ENCODE measurements at places on chromosomes 5 and 9. TPM values are rescaled to one million over a fixed set of nuclear protein-coding genes. Genes with fewer than 3 reads are reported as not detected.

- H3K27me3 ChIP-seq = no peaks in the 10 kb centered on the region
- no peaks in the 10 kb centered on the region for H3K36me3 ChIP-seq
- DNase-seq = no peak
- no peak overlapping the region for H3K4me3 ChIP-seq
- no peak overlapping the region for H3K27ac ChIP-seq
- H3K4me1 ChIP-seq = no peaks in the 10 kb centered on the region
Observed at GRCh38 chr9:78971540-78971939, 600.2 kb upstream of the TLE4 start.

- no peaks in the 10 kb centered on the region for H3K4me1 ChIP-seq
- H3K36me3 ChIP-seq = no peaks in the 10 kb centered on the region
- no peak overlapping the region for H3K4me3 ChIP-seq
Observed at GRCh38 chr5:155546075-155546474, 532.5 kb downstream of the KIF4B start.

- no peak overlapping the region for H3K27ac ChIP-seq
- H3K27me3 ChIP-seq = no peaks in the 10 kb centered on the region
- H3K4me1 ChIP-seq = peaks cover 6% of the 10 kb centered on the region
- H3K36me3 ChIP-seq = no peaks in the 10 kb centered on the region
- H3K4me3 ChIP-seq = no peak overlapping the region
Observed at GRCh38 chr5:39341896-39342295, 22.4 kb downstream of the C9 start.

GRCh38 chr5:87340716-87341115 is 72.0 kb downstream of the CCNH start:
- peaks cover 18% of the 10 kb centered on the region for H3K4me1 ChIP-seq
- DNase-seq = no peak
- peak overlapping the region; percentile 76 for H3K27ac ChIP-seq
- H3K27me3 ChIP-seq = no peaks in the 10 kb centered on the region
- peaks cover 31% of the 10 kb centered on the region for H3K36me3 ChIP-seq
- H3K4me3 ChIP-seq = no peak overlapping the region

DNA sequence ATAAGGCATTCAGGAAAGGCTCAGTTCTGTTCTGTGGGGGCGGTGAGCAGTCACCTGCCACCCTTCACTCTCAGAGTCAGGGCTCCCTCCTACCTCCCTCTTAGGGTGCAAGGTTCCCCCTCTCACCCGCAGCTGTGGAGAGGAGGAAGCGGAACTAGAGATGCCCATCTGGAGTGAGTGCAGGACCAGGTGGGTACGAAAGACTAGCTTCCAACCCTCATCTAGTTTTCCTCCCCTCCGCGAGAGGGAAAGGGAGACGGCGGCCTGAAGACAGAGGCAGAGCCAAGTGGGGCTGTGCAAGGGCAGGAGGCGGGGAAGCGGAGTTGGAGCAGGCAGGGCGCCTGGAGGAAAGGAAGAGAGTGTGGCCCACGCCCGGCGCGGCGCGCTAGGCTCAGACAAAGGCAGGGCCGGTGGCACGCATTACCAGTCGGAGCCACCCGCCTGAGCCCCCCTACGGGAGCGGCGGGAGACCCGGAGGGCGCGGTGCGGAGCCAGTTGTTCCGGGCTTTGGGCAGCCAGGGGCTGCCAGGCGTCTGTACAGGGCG is 7.3 kb downstream of the PRR7 start:
- peaks cover 4% of the 10 kb centered on the region for H3K27me3 ChIP-seq
- no peaks in the 10 kb centered on the region for H3K4me1 ChIP-seq
- peaks cover 3% of the 10 kb centered on the region for H3K36me3 ChIP-seq
- H3K4me3 ChIP-seq = peak overlapping the region; percentile 39

GRCh38 chr5:54197018-54197417 is 113.4 kb downstream of the ARL15 start:
- no peaks in the 10 kb centered on the region for H3K36me3 ChIP-seq
- H3K4me3 ChIP-seq = no peak overlapping the region
- no peak for DNase-seq
- H3K27ac ChIP-seq = no peak overlapping the region
- no peaks in the 10 kb centered on the region for H3K4me1 ChIP-seq

DNA sequence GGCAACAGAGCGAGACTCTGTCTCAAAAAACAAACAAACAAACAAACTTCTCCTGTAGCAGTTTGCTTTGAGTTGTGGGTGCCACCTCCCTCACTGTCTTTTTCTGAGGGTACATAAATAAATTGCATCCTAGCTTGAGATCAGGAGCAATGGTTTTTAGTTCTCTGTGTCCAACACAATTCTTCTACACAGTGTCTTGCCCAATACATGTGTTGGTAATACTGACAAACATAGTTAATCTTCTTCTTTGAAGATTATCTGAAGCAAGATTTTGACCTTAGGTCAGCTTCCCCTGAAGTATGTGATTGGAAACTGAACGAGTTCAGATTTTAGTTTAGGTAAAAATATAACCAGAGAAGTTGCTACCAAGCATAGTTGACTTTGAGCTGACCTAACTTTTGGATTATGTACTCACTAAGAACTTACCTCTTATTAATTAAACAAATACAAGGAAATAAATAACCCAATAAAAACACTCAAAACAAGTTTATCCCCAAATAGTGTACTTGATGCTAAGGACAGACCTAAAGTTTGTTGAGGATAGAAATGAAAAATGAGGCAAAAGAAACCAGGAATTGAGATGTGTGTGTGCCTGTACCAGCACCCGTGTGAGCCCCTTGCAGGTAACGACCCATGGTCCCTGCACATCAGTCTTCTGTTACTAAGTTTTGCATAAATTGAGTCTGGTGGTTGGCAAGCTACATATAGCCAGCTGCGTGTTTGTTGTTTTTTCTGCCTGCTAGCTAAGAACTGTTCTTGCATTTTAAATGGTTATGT is 16.2 kb downstream of the TJP2 start:
- no peak for DNase-seq
- H3K27ac ChIP-seq = no peak overlapping the region
- no peak overlapping the region for H3K4me3 ChIP-seq
- no peaks in the 10 kb centered on the region for H3K36me3 ChIP-seq
- H3K27me3 ChIP-seq = no peaks in the 10 kb centered on the region

GRCh38 chr5:139952574-139952973 is 90.5 kb downstream of the NRG2 start:
- H3K36me3 ChIP-seq = no peaks in the 10 kb centered on the region
- DNase-seq = no peak

DNA sequence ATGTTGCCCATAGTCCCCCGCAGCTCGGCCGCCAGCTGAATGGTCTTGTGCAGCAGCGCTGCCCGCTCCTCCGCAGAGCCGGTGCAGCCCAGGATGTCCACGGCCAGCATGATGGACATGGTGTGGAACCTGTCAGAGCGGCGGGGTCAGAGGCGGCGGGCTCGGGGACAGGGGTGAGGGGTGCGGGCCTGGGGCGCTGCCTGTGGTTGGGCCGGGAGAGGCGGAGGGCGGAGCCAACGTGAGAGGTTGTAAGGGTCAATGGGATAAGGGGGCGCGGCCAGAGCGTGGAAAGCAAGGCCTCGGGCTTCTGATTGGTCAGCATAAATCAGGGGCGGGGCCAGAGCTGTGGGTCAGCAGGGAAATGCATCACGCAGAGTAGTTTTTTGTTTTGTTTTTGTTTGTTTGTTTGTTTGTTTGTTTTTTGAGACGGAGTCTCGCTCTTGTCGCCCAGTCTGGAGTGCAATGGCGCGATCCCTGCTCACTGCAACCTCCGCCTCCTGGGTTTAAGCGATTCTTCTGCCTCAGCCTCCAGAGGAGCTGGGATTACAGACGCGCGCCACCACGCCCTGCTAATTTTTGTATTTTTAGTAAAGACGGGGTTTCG is 6.8 kb upstream of the TOR2A start:
- no peak overlapping the region for H3K4me3 ChIP-seq
- H3K27me3 ChIP-seq = no peaks in the 10 kb centered on the region

GRCh38 chr5:170393235-170393634 is 4.1 kb upstream of the KCNMB1 start:
- H3K36me3 ChIP-seq = no peaks in the 10 kb centered on the region
- no peak for DNase-seq
- H3K27me3 ChIP-seq = no peaks in the 10 kb centered on the region

DNA sequence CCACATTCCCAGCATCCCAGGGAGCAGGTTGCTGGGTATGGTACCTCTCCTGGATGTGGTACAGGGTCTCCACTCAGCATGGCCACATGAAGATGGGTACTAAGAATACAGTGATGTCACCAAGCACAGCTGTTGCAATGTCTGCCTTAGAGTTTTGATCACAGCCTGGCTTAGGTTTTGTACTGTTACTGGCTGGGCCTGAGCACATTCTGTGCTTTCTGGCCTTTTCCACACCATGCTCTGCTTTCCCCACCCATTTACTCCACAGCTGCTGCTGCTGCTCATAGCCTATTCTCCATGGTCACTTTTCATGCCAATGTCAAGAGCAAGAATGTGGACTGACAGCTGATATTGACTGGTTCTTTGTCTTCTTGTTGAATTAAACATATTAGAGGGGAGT is 481.9 kb downstream of the ARHGEF28 start:
- no peak overlapping the region for H3K4me3 ChIP-seq
- DNase-seq = no peak
- no peaks in the 10 kb centered on the region for H3K4me1 ChIP-seq
- H3K36me3 ChIP-seq = no peaks in the 10 kb centered on the region

- no peaks in the 10 kb centered on the region for H3K36me3 ChIP-seq
- H3K4me3 ChIP-seq = no peak overlapping the region
- H3K27me3 ChIP-seq = no peaks in the 10 kb centered on the region
- H3K4me1 ChIP-seq = no peaks in the 10 kb centered on the region
- no peak for DNase-seq
- H3K27ac ChIP-seq = no peak overlapping the region
Observed at GRCh38 chr5:151005950-151006576, 14.3 kb upstream of the GPX3 start.

DNA sequence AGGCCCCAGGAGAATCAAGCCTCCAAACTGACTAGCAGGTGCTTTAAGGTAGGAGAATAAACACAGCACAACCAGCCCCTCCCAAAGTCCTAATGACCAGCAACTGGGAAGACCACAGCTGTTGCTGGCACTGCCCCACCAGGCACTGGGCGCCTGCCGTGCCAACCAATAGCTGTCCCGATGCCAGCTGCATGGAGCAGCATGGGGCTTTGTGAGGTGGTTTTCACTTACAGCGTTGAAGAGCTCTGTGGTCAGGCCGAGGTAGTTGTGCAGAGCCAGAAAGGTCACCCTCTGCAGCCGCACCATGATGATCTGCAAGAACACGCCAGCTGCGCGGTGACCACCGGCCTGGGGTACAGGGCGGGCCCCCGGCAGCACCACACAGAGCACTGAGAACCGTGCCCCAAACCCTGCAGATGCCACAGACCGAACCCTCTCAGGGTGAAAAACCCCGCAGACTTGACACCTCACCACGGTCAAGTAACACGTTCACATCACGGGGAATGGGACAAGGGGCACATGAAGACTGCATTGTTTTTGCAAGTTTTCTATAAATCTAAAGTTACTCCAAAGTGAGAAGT is 28.7 kb downstream of the PNPLA7 start:
- H3K36me3 ChIP-seq = no peaks in the 10 kb centered on the region
- DNase-seq = no peak
- no peaks in the 10 kb centered on the region for H3K4me1 ChIP-seq
- peaks cover 9% of the 10 kb centered on the region for H3K27me3 ChIP-seq
- no peak overlapping the region for H3K27ac ChIP-seq
- no peak overlapping the region for H3K4me3 ChIP-seq

DNA sequence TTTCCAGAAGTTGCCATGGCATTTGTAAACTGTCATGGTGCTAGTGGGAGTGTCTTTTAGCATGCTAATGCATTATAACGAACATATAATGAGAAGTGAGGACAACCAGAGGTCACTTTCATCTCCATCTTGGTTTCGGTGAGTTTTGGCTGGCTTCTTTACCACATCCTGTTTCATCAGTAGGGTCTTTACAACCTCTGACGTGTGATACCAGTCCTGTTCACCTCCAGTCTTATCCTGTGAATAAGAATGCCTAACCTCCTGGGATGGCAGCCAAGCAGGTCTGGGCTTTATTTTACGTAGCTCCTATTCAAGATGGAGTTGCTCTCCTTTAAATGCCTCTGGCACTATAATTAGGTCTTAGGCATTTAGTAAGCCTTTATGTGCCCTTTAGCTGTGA is 20.4 kb upstream of the RFK start:
- DNase-seq = no peak
- H3K27me3 ChIP-seq = no peaks in the 10 kb centered on the region
- no peaks in the 10 kb centered on the region for H3K36me3 ChIP-seq
- no peak overlapping the region for H3K27ac ChIP-seq

GRCh38 chr5:141846031-141846430 is 32.2 kb downstream of the PCDH1 start:
- no peaks in the 10 kb centered on the region for H3K36me3 ChIP-seq
- H3K4me3 ChIP-seq = no peak overlapping the region
- H3K27me3 ChIP-seq = no peaks in the 10 kb centered on the region
- H3K4me1 ChIP-seq = peaks cover 22% of the 10 kb centered on the region
- DNase-seq = no peak

GRCh38 chr5:58933891-58934628 is 351.2 kb downstream of the RAB3C start:
- no peak overlapping the region for H3K27ac ChIP-seq
- peak overlapping the region; percentile 10 for H3K4me3 ChIP-seq
- H3K27me3 ChIP-seq = peaks cover 5% of the 10 kb centered on the region
- DNase-seq = peak; percentile 12
- H3K36me3 ChIP-seq = no peaks in the 10 kb centered on the region
- H3K4me1 ChIP-seq = peaks cover 5% of the 10 kb centered on the region

- no peak overlapping the region for H3K27ac ChIP-seq
- no peaks in the 10 kb centered on the region for H3K36me3 ChIP-seq
- no peaks in the 10 kb centered on the region for H3K27me3 ChIP-seq
- H3K4me3 ChIP-seq = no peak overlapping the region
- DNase-seq = no peak
Observed at GRCh38 chr9:132531195-132531594, 51.2 kb upstream of the BARHL1 start.

DNA sequence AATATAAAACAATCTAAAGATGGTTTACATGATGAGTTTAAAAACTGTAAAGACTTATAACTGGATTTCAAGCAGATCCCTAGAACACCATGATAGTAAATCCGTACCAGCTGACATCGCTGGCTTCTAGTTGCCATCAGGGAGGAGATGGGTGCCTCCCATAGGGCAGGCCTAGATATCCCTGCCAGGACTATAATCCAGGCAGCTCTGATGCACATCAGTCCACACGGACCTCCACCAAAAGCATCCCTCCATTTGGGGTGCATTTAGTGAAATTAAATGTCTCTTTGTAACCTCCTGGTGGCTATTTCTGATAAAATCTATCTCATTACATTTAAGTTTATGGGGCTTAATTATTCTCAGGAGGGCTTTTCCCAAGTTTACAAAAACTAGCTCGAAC is 45.8 kb downstream of the RETREG1 start:
- DNase-seq = no peak
- H3K4me1 ChIP-seq = peaks cover 12% of the 10 kb centered on the region
- H3K36me3 ChIP-seq = peaks cover 23% of the 10 kb centered on the region
- no peaks in the 10 kb centered on the region for H3K27me3 ChIP-seq
- no peak overlapping the region for H3K4me3 ChIP-seq

GRCh38 chr5:84227236-84227635 is 157.4 kb downstream of the EDIL3 start:
- H3K4me1 ChIP-seq = no peaks in the 10 kb centered on the region
- H3K27me3 ChIP-seq = no peaks in the 10 kb centered on the region
- no peaks in the 10 kb centered on the region for H3K36me3 ChIP-seq
- no peak overlapping the region for H3K4me3 ChIP-seq

The FOXD1 gene
- total RNA-seq = 0.68 TPM

The SNCAIP gene
- not detected for total RNA-seq

The CARTPT gene
- total RNA-seq = not detected

The AFAP1L1 gene
- 0.60 TPM for total RNA-seq

The PCDHGA11 gene
- total RNA-seq = not detected

The PCDHA9 gene
- total RNA-seq = not detected

The PHF24 gene
- total RNA-seq = not detected

The POU5F2 gene
- 1.5 TPM for total RNA-seq

The HMHB1 gene
- total RNA-seq = not detected

Measured in T-cell (primary cell).